ENCODE measurements at places on chromosomes 2 and 18. TPM values are rescaled to one million over a fixed set of nuclear protein-coding genes. Genes with fewer than 3 reads are reported as not detected.
A peak's percentile ranks its signal among the peaks of the same experiment; 100 is the strongest.

DNA sequence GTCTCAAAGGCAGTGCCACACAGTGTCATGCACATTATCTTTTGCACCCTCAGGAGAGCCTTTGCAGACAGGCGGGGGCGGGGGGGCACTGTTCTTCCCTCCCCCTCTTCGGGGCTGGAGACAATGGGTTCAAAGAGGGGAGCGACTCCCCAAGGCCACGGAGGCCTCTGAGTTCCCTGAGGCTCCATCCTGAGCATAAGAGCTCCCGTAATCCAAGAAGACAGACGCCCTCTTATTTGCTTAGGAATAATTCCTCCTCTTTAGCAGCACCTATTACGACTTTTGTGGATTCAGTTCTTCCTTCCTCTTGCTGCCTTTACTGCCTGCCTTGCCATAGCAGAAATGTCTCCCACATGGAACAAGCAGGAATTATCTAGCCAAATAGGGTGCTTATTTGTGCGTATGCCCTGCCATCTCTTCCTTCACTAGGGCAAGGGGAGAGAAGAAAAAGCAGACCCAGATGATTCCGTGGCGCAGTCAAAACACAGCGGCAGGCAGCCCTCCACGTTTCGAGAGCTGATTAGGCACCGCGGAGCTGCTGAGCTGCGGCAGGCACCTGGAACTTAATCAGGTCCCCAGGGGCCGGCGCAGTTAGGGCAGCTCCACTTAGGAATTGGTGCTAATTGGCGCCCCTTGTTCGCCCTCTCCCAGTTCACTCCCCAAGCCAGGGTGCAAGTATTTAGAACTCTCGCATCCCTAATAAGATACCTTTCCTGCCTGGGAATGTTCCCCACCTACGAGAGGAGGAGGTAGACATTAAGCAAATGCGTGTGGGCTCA, 233.4 kb upstream of the MYT1L start:
- DNase-seq = no peak

DNA sequence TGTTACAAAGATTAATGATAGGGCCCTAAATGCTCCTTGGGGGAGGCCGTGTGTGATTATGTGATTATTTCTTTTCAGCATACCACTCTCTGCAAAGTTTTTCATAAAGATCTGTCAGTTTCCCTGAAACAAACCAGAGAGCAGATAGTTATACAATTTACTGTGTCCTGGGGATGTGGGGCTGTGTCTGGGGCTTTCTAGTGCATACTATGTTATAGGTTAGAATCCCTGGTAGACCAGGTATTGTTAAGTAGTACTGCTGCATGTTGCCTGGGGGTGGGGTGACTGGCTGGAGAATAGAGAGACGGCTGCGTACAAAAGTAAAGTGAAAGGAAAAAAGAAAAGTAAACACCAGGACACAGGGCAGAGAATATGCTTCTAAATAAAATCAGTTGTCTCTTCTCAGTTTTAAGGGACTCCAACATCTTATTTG, 3.3 kb upstream of the CCBE1 start:
- DNase-seq = no peak

- no peak for DNase-seq
Measured at GRCh38 chr2:72148003-72148836, 558 bp upstream of the CYP26B1 start.

DNA sequence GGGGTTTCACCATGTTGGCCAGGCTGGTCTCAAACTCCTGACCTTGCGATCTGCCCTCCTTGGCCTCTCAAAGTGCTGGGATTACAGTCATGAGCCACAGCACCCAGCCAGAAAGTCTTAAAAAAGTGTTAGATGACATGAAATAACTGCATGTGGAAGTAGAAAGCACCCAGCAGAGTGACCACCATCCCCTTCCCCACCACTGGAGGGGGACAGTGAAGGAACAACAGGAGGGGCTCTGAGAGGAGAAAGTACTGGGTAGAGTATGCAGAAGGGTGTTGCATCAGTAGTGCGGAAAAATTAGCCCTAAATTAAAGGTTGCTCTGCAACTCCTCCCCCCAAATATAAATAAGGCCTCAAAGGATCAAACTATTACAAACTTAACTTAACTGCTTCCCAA, 230.5 kb downstream of the ZNF521 start:
- DNase-seq = no peak

DNA sequence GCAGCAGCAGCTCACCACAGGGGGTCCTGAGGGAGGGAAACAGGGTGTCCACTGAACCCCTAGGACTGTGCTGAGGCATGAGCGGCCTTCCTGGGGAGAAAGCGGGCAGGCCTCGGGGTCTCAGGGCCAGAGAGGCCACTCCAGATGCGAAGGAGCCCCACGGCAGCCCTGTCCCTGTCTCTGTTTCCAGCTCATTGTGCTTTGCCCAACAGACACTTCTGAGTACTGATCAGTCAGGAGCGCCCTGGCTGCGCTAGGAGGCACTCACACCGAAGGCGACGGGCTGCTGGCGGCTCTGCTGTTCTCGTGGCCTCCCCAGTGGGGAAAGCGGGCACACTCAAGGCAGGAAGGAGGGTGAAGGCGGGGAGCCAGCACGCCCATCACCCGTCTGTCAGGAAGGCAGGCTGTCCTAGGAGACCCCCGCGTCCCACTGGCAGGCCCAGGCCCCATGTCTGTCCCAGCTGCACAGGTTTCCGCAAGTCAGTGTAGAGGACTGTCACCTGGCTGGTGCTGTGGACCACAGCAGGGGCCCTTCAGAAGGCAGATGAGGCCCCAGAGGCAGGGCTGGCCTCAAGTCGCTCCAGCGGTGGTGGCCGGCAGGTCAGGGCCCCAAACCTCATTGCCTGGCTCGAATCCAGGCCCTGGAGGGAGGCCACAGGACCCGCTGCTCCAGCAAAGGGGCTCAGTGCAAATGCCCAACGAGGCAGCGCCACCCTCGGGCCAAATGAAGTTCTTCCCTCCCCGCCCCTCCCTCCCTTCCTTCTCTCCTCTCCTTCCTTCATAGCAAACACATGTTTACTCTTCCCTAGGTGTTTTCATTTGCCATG, 6.8 kb downstream of the ESPNL start:
- no peak for DNase-seq

- DNase-seq = no peak
Measured at GRCh38 chr2:1967242-1968208, 223.2 kb upstream of the PXDN start.

- DNase-seq = no peak
Measured at GRCh38 chr2:226337941-226338600, 461.5 kb downstream of the IRS1 start.

GRCh38 chr2:48480526-48480925, 49.4 kb upstream of the STON1 start:
- DNase-seq = no peak

GRCh38 chr18:47248115-47248603, 3.3 kb downstream of the SKOR2 start:
- DNase-seq = no peak

DNA sequence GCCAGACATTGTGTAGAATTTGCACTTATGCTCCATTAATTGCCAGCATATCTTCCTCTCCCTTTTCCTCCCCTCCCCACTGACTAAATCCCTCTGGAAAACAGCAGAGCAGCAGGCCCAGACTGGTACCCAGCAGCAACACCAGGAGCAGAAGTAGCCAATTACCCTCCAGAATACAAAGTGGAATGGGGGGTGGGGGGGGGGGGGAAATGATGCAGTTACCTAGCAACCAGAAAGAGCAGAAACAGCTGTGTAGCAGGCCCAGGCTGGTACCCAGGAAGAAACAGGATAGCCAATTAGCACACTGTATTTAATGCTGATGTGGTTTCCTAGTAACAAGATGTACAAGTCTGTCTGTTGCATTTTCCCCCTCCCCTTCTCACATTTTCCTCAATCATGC, 52.3 kb downstream of the KLF7 start:
- no peak for DNase-seq

DNA sequence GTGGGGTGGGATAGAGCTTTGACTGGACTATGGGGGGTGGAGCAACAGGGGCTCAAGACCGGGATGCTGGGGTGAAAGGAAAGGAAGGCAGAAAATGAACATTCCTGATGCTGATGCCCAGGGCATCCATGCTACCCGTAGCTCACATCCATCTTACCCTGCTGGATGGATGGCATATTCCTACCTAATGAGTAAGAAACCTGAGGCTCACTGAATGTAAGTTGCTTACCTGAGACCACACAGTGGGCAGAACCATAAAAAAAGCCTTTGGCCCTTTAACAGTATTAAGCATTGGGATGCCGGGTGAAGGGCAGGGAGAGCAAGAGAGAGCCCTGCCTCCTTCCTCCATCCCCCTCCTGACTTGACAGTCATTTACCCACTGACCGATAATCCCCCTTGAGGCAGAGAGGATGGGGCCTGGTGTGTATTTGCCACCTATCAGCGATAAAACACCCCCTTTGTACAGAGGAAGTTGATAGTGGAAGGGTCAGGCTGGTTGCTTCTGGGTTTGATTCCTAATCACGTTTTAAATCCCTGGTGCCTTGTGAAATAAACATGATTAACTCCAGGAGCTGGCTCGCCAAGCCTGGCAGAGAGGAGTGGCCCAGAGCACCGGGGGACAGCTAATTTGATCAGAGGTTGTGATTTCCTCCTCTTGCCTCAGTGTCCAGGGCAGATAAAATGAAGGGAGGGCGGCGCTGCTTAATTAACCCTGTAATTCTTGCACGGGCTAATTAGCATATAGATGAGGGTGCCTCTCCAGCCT, 105.9 kb upstream of the HS6ST1 start:
- no peak for DNase-seq

- DNase-seq = peak; percentile 77
Measured at GRCh38 chr2:217713395-217714286, 289.2 kb downstream of the TNS1 start.

- DNase-seq = no peak
Measured at GRCh38 chr2:86298411-86299390, 38.7 kb downstream of the REEP1 start.

DNA sequence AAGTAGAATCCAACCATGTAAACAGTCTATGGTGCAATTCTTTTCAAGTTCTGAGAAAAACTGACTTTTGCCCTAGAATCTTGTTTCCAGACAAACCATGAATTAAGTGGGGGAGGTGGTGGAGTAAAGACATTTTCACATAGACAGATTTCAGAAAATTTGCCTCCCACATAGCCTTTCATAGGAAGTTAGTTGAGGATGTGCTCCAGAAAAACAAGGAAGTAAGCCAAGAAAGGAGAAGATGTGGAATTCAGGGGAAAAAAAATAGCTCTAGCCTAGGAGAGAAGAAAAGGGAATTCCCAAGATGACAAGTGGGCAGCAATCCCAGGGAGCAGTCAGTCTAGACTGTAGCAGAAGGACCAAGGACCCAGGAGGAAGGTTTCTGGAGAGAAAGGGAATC, 17.4 kb downstream of the RUFY4 start:
- no peak for DNase-seq

ZAP70 gene
- total RNA-seq = 883 TPM

HOXD13 gene
- total RNA-seq = not detected

NAT8 gene
- total RNA-seq = not detected

VIT gene
- 1.9 TPM for total RNA-seq
